Transverse colon (tissue), 4 donors: ENCODE measurements at places on chromosomes 6 and 20. TPM values are rescaled to one million over a fixed set of nuclear protein-coding genes. Genes with fewer than 3 reads are reported as not detected.

- peak; percentile 87 for DNase-seq
These were observed 24.7 kb downstream of the TBC1D7 start for GRCh38 chr6:13303668-13304017.

GRCh38 chr6:144911322-144911721 is 626.2 kb downstream of the UTRN start:
- no peak for DNase-seq

DNA sequence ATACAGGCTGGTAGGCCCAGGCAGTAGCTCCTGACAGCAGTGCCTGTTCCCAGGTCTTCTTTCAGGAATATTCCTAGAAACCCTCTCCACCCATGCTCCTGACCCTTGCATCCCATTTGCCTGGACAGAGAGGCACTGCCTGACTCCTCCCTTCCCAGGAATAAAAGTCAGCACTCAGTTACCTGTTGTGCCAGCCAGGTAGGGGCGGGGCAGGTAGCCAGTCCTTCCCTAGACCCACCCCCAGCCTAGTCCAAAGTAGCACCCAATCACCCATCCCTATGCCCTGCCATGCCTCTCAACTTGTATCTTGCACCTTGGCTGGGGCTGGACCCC is 129.9 kb downstream of the MRPL14 start:
- peak; percentile 57 for DNase-seq

GRCh38 chr6:41352907-41353306 is 17.5 kb downstream of the NCR2 start:
- DNase-seq, result no peak

- no peak for DNase-seq
These were observed 127.4 kb downstream of the GJA10 start for GRCh38 chr6:90021711-90022110.

GRCh38 chr20:63978319-63979228 is 868 bp downstream of the SAMD10 start:
- peak; percentile 90 for DNase-seq

DNA sequence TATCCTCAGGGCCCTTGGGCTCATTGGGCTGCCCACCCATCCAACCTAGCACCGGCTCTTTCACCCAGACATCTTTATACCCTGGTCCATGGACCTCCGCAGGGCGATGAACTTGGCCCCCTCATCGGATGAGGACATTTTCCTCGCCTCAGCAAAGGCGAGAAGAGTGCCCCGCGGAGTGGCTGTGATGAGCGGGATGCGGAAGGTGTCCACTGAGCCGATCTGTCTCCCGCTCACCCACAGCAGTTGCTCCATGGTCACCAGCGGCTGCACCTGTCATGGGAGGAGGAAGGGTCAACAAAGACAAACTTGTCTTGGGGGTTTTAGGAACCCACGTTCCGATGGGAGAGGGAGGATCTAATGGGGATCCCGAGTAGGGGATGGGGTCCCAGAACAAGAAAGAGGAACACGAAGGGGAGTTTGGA is 690 bp downstream of the NEU1 start:
- no peak for DNase-seq

GRCh38 chr6:31659649-31660380 is 763 bp downstream of the C6orf47 start:
- peak; percentile 40 for DNase-seq

DNA sequence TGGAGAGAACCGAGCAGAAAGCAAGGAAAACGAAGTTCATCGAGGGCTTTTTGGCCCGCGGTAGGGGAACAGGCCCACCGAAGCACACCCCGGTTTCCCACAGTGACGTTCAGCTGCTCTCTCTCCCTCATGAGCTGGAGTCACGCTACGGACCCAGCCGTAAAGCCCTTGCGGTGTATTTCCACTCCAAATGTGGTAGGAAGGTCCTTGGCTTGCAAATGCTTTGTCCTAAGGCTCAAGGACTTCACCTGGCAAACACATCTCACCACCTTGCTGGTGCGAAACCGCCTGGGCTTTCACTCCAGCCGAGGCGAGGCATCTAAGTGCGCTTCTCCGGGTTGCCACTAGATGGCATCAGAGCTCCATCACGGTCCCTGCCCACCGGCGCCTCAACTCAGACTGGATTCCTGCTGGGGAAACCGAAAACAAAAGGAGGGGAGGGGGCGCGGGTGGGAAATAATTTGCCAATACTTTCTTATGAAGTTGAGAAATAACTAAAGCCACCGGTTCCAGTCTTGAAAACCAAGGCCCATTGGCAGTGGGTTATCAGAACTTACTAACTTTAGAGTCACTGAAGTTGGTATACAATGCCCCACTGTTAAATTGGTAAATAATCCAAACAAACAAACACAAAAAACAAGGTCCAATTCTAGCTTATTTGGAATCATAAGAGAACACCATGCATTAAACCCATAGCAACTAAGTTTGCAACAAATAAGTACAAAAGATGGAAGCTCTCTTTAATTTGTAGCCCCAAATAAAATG is 13.4 kb upstream of the FOXC1 start:
- DNase-seq, result peak; percentile 55

- no peak for DNase-seq
These were observed 32.7 kb upstream of the TUBB2A start for GRCh38 chr6:3190056-3190455.

- peak; percentile 59 for DNase-seq
These were observed 2.4 kb downstream of the CSTL1 start for GRCh38 chr20:23441850-23442313.

GRCh38 chr20:59448196-59448595 is 147.8 kb downstream of the EDN3 start:
- no peak for DNase-seq

- no peak for DNase-seq
These were observed 162.1 kb upstream of the FKBP1C start for GRCh38 chr6:63049216-63049615.

- DNase-seq, result no peak
These were observed 51.0 kb upstream of the ZFP64 start for GRCh38 chr20:52242237-52243230.

GRCh38 chr6:2579241-2579761 is 171.4 kb downstream of the MYLK4 start:
- DNase-seq, result no peak

DNA sequence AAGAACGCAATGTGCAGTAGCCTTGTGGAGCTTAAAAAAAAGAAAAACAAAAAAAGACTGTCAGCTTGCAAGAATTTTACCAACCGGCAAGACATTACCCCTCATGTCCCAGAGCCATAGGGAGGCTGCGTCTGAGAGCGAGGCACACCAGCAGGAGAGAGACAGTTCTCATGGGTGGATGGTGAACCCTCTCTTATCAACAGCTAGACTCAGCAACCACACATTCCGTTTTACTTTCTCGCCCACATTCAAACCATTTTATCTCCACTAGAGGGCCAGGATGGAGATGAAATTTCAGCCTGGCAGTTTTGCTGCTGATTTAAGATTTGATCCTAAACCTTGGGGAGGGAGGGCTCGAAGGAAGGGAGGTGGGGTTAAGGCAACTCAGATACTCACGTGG is 247.0 kb downstream of the ATXN1 start:
- DNase-seq, result no peak

- DNase-seq, result no peak
These were observed 17.9 kb upstream of the NELFCD start for GRCh38 chr20:58963060-58963584.

DNA sequence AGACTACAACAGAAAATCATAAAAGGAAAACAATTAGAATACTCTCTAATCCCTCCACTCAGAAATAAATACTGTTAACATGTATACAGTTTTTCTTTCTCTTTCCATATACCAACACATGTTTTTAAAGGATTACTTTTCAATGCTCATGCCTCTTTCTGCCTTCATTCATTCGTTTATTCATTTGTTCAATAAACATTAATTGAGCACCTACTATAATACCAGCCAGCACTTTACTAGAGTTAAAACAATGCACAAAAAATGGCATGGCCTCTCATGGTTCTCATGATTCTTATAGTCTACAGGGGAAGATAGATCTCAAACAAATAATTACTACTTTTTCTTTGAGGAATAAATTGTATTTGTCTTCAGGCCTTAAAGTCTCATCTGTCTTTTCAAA is 70.3 kb upstream of the RIPOR2 start:
- no peak for DNase-seq

GRCh38 chr20:23745247-23745646 is 5.5 kb downstream of the CST1 start:
- no peak for DNase-seq

- no peak for DNase-seq
These were observed 131.2 kb upstream of the CLDN20 start for GRCh38 chr6:155132617-155133016.

GRCh38 chr20:63141531-63141930 is 74.4 kb downstream of the YTHDF1 start:
- DNase-seq, result no peak

- DNase-seq, result peak; percentile 17
These were observed 9.6 kb downstream of the BTNL2 start for GRCh38 chr6:32397252-32397920.

DNA sequence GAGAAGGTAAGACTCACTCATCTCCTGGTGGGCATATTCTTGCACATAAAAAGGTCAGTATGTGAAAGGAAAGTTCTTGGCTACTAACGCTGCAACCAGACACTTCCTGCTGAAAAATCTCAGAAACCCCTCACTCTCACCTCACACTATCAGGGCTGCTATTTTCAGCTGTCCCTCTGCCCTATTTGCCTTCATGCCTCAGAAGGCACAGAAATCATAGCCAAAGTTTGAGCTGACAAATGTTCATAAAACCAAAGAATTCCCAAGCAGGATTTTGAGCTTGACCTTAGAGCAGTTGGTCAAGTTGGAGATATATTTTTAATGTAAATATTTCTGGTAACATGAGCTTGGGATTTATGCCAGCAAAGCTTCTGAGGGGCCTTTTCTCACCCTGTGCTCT is 806.2 kb downstream of the MAFB start:
- DNase-seq, result no peak

DNA sequence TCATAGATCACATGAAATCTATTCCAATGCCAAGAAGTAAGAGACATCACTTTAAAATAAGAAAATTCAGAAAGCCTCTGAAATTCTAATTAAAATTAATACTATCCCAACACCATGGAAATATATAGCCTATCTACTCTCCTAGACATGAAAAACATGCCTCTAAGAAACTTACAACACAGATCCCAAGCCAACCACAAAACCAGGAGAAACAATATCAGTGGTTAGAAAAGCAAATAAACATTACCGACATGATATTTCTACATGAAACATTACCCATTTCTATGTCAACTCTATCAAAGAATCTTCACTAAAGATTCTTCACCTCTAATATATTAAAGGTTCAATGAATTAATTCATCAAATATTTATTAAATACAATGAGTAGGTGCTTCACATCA is 4.8 kb downstream of the EPB41L2 start:
- no peak for DNase-seq

GRCh38 chr20:13119583-13119982 is 101.5 kb upstream of the ISM1 start:
- peak; percentile 11 for DNase-seq

- no peak for DNase-seq
These were observed 113.4 kb downstream of the NRN1 start for GRCh38 chr6:5893295-5893694.

DNA sequence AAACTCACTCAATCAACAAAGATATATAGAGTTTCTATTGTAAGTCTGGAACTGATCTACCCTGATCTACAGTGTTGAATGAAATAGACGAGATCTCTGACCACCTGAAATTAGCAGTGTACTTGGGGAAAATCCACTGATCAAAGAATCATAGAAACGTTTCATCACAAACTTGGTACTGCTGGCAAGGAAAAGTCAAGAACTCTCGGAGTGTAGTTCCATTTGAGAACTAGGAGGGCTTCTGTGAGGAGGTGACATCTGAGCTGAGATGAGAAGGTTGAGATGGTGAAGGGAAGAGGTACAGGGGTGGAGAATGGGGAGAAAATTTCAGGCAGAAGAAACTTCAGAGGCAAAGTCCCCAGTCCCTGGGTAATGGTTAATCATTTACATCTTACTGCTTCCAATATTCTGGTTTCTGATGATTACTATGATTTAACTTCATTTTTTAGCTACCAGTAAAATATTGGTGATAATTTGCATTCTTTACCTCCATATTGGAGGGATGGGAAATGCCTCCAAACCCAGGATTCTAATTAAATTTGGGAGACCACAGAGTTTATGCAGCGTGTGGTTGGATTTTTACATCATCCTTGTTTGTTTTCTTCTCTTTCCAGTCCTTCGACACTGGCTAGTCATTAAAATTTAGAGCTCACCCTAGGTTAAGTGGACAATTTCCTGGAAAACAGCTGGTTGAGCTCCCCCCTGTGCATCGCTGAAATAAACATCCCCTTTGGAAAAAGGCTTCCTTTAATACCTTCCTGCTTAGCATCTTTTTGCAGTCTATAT is 191.9 kb downstream of the BCAS1 start:
- no peak for DNase-seq

GRCh38 chr6:135383301-135383700 is 114.2 kb downstream of the AHI1 start:
- DNase-seq, result no peak

DNA sequence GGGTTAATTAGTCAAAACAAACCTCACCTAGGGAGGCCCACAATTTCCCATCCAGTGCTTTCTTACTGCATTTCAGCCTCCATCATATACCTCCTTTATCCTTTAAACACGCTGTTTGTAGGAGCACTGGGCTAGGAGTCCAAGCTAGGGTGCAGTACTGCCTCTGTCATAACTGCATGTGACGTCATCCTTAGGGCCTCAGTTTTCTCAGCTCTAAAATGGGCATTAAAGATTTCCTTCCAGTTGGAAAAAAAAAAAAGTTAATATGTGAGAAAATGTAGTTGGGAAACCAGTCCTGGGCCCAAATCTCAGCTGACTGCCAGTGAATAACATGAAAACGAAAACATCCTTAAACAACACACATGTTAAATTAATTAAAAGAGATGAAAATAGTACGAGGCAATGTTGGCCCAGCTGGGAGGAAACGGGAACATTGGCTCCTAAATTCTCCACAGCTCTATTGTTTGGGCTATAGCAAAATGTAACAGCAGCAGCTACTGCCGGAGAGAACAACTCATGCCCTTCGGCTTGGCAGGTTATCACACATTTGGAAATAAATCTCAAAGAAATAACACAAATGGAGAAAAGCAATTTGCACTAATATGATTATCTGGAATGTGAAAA is 79.9 kb upstream of the CCDC167 start:
- no peak for DNase-seq

The C6orf58 gene
- not detected for total RNA-seq

The FILIP1 gene
- 7.0 TPM for total RNA-seq

The BMP5 gene
- total RNA-seq, result 4.3 TPM

The FOXS1 gene
- total RNA-seq, result not detected

The TGM3 gene
- 0.14 TPM for total RNA-seq

The GGTLC1 gene
- not detected for total RNA-seq

The RUNX2 gene
- total RNA-seq, result 5.2 TPM

The HLA-F gene
- total RNA-seq, result 327 TPM

The NHLRC1 gene
- not detected for total RNA-seq

The FBXO30 gene
- 9.0 TPM for total RNA-seq

The HLA-DPB1 gene
- total RNA-seq, result 59.1 TPM

The PRSS35 gene
- total RNA-seq, result not detected

The IL17F gene
- total RNA-seq, result not detected
